ENCODE measurements at places on chromosomes 13 and 19.

- no peak for DNase-seq
Observed at GRCh38 chr13:81388400-81388799, 1047.5 kb upstream of the SPRY2 start.

GRCh38 chr13:79647533-79647932 lies 166.6 kb downstream of the NDFIP2 start:
- peak; percentile 75 for DNase-seq

DNA sequence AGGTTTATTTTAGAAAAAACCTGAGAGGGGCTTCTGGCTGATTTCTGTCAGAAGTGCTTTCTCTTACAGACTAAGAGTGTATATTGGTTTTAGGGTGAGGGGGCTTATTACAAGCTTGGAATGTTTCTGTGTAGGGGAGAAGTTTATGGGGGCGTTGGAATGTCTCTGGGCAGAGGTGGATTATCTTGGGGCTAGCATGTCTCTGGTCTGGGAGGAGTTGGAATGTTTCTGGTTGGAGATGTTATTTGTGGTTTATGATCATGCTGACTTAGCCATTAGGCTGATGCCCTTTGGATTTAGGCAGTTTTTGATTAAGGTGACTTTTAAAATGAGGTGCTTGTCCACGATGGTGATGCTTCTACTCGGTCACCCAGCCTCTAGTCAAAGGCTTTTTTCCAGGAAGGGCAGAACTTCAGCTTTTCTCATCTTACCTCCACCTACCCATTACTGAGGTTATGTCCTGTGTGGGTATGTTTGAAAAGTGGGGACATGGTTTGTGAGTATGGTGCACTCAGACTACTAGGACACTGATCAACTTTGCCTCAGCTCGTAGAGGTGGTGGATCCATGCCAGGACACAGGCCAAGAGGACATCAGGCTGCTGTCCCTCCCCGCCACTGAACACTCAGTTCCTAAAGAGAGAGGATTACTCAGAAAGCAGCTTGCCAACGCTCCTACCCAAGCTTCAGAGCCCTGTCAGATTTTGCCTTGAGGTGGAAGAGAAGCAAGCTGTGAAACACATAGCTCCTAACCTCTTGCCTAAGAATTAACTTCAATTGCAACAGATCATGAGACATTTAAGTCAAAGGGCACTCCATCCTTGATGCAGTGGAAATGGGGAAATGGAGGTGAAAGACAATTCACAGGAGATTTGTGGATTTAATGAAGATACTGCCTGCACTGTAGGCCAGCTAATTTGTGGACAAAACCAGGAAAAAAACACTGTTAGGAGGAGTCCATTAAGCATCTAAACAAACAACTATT lies 63.6 kb downstream of the ZNF44 start:
- DNase-seq: no peak

- peak; percentile 71 for DNase-seq
Observed at GRCh38 chr19:38569368-38569983, 48.3 kb downstream of the MAP4K1 start.

- DNase-seq: no peak
Observed at GRCh38 chr13:42174344-42175162, 97.4 kb upstream of the AKAP11 start.

DNA sequence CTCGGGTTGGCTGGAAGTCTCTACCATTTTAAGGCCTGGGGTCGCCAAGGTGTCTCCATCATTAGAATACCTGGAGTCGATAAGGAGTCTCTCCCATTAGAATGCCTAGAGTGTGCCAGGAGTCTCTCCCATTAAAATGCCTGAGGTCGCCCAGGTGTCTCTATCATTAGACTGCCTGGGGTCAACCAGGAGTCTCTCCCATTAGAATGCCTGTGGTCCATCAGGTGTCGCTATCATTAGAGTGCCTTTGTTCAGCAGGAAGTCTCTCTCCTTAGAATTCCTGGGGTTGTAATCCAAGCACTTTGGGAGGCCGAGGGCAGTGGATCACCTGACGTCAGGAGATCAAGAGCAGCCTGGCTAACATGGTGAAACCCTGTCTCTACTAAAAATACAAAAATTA lies 1533.0 kb downstream of the UQCRFS1 start:
- DNase-seq: no peak

GRCh38 chr13:38415233-38415632 lies 65.6 kb downstream of the UFM1 start:
- DNase-seq: peak; percentile 51

DNA sequence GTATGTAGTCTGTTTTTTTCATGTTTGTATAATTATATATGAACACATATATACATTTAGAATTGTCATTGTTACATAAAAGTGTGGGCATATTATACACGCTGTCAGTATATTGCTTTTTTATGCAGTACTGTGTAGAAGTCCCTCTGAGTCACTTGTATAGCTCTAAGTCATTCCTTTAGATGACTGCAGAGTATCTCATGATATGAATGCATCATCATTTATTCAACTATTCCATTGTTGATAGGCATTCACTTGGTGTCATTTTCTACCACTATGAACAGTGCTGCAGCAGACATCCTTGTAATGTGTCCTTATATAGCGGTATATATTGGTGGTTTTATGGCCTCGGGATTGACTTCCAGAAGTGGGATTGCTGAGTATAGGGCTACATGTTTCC lies 15.3 kb downstream of the RFXAP start:
- no peak for DNase-seq

DNA sequence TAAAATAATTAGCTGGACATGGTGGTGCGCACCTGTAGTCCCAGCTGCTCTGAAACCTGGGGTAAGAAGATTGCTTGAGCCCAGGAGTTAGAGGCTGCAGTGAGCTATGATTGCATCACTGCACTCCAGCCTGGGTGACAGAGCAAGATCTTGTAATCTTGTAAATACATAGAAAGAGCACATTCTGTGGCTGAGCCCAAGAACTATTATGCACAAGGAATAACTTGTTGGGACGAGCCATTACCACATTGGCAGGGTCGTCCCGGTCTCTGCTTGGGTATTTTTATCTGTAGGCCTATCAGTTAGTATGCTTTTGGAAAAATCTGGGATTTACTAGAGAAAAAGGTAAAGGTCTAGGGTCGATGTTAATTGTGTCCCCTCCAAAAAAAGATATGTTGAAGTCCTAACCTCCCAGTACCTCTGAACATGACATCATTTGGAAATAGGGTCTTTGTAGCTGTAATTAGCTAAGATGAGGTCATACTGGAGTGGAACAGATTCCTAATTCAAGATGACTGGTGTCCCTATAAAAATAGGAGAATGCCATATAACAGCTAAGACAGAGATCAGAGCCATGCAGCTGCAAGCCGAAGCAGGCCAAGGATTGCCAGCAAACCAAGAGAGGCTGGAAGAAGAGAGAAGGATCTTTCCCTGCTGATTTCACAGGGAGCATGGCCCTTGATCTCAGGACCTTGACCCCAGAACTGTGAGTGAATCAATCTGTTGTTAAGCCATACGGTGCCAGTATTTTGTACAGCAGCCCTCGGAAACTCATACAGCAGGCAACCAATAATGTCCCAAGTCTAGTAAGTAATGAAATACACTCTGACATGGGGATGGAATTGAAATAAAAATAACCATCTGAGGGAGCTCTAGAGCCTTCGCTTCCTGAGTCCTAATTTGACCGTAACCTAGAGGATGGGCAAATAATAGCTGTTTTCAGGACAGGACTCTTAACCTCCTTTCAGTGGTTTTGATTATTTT lies 77.0 kb downstream of the TM9SF2 start:
- DNase-seq: no peak

- DNase-seq: no peak
Observed at GRCh38 chr19:9054765-9055164, 32.1 kb upstream of the OR1M1 start.

DNA sequence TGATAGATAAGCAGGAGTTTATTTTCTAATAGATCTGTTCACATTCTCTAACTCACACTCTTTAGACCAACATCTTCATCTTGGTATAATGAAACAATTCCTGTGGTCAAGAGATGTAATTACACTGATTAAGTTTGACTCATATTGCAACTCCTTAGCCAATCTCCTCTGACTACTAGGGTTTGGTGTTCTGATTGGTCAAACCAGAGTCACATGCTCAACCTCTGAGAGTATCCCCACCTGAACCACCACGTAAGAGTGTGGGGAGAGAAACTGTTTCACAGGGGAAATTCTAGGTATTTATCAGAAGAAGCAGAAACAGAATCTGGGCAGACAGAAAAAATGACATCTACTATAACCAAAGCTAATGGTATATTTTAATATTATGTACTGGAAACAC lies 42.4 kb downstream of the UQCRFS1 start:
- DNase-seq: no peak

DNA sequence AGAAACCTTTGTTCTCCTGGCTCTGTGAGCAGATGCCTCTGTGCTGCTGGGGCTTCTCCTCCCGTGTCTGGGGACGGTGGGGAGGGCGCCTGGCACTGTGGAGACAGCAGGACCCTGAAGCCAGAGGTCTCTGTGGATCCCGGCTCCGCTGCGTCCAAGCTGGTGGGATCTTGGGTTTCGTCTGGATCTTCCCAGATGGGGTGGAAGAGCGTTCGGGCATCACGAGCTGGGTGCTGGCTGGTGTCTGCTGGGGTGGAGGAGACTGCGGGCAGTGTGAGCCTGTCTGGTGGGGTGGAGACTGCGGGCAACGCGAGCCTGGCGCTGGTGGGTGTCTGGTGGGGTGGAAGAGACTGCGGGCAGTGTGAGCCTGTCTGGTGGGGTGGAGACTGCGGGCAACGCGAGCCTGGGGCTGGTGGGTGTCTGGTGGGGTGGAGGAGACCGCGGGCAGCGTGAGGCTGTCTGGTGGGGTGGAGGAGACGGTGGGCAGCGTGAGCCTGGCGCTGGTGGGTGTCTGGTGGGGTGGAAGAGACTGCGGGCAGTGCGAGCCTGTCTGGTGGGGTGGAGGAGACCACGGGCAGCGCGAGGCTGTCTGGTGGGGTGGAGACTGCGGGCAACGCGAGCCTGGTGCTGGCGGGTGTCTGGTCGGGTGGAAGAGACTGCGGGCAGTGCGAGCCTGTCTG lies 5.6 kb downstream of the TEX29 start:
- DNase-seq: no peak

DNA sequence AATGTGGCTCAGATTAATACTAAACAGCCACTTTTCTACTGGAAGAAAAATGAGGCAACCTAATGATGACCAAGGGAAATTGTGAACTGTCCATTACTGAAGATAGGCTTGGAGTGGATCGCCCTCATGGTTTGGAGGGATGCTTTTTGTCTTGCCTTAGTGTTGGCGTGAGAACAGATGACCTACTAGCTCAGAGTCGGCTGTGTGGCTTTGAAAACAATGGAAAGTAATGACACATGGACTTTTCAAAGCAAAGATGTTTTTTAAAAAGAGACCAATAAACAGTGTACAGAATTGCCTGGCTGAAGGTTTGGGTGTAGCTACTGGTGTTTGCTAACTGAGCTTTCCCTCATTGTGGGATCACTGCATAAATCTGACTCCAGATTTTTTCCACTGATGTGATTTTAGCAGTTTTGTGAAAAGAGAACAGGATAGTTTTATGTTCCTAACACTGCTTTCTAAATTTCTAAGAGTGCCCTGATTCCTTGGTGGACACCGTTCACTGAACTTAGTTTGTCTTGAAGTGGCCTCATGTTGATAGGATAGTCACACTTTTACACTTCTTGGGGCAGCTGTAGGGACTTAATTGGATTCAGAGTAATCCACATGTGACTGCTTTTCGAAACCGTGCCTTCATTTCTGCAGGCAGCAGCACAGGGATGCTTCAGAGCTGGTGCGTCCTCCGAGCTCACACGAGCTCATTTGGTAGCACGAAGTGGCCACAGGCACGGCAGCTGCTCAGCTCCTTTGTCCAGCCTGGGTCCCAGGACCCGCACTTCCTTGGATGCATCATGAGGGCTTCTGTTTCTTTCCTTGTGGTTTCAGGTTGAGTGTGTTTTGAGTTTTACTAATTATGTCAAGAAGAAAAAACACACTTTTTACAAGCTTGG lies 4.3 kb downstream of the CEBPG start:
- no peak for DNase-seq

- DNase-seq: peak; percentile 27
Observed at GRCh38 chr19:14300303-14300702, 80.9 kb upstream of the ADGRE5 start.

DNA sequence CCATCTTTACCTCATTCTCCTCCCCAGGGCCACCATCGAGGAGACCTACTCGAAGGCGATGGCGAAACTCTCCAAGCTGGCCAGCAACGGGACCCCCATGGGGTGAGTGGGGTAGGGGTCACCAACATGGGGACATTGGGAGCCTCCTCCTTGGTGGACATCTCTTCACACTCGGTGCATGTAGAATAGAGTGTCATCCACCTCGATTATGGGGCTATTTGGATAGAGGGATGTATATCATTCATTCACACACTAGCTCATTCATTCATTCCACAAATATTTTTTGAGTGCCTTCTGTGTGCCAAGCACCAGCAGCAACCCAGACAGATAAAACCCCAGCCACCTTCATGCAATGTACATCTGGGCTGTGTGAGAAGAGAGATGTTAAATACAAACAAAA lies 13.1 kb downstream of the FCHO1 start:
- no peak for DNase-seq

DNA sequence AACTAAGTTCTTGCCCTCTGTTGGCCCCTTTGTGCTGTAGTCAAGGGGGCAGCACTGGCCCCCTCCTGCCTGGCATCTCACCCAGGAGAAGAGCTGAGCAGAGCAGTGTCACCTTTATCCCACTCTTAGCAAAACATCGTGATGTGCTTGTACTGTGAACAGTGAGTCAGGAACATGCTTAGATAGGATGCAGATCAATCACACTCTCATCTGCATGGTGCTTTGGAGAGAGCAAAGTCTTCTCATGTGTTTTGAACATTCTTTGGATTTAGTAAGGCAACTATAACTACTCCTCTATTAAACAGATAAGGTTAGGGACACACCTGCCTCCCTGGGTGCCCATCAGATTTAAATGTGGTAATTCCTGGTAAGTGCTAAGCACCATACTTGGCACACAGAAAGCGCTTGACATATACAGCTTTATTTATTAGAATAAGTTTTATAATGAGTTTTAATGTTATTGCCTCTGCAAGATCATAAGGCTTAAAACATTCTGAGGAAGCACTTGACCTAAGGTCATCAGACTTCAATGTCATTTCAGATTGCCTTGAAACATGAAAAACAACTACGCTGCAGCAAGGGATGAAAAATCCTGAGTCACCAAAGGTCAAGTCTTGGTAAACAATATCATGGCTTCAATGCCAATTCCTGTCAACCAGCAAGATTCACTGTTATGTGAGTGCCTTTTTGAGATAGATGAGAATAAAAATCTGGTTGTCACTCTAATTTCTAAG lies 82.4 kb upstream of the IRS2 start:
- peak; percentile 73 for DNase-seq

GRCh38 chr13:101382701-101383100 lies 33.6 kb downstream of the NALCN start:
- no peak for DNase-seq

All from DMS53 (cell line).